Thyroid gland (tissue), 4 donors: ENCODE measurements at places on chromosomes 6 and 20. TPM values are rescaled to one million over a fixed set of nuclear protein-coding genes. Genes with fewer than 3 reads are reported as not detected.

DNA sequence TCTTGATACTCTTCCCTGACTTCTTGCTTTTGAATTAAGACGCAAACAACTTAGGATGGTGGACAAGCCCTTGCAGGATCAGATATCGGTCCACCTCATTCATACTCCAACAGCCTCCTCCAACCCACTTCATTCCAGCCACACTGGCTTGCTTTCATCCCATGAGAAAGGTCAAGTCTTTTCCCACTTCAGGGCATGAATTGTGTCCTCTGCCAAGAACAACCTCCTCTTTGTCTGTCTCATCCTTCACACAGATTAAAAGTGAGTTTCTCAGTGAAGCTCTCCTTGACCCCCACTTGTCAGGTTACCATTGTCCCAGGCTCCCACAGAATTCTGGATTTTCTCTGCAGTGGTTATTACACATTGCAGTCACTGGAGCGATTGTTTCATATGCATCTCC is 91.8 kb upstream of the TGM3 start:
- no peak for DNase-seq
- no peak overlapping the region for H3K27ac ChIP-seq
- H3K27me3 ChIP-seq = no peaks in the 10 kb centered on the region
- no peaks in the 10 kb centered on the region for H3K4me1 ChIP-seq

Gene REM1
- 0.54 TPM for total RNA-seq

DNA sequence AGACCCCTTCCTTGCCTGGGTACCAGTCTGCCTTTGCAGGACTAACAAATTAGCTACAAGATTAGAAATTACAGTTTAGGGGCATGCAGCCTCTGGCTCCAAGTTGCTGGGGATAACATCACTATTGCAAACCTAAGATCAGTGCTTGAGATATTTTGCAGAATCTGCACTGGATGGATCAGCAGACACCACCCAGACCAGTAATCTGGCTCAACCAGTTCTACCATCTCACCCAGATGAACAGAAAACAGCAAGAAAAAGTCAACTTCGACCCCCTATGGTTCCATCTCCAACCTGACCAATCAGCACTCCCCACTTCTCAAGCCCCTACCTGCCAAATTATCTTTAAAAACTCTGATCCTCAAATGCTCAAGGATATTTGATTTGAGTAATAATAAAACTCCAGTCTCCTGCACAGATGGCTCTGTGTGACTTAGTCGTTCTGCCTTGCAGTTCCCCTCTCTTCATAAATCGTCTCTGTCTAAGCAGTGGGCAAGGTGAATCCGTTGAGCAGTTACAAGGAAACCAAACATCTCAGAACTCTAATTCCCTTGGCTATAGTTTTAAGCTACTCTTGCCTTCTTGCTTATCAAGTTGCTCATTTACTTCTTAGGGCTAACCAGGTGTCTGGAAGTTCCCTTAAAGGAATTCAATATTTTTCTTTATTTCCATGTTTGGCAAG is 16.1 kb upstream of the LMBRD1 start:
- no peaks in the 10 kb centered on the region for H3K27me3 ChIP-seq
- no peak overlapping the region for H3K4me3 ChIP-seq
- no peaks in the 10 kb centered on the region for H3K36me3 ChIP-seq

GRCh38 chr6:34094474-34095135 is 51.3 kb downstream of the GRM4 start:
- peak; percentile 86 for DNase-seq
- no peaks in the 10 kb centered on the region for H3K36me3 ChIP-seq
- H3K4me3 ChIP-seq = no peak overlapping the region
- H3K27me3 ChIP-seq = no peaks in the 10 kb centered on the region
- peaks cover 31% of the 10 kb centered on the region for H3K4me1 ChIP-seq

DNA sequence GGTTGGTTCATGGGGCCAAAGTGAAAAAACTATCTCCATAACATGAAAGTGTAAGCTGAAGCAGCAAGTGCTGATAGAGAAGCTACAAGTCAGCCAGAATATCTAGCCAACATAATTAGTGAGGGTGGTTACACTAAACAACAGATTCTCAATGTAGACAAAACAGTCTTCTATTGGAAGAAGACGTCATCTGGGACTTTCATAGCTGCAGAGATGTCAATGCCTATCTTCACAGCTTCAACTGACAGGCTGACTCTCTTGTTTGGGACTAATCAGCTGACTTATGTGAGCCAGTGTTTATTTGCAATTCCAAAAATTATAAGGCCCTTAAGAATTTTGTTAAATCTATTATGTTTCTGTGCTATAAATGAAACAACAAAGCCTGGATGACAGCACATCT is 63.2 kb downstream of the GMDS start:
- H3K36me3 ChIP-seq = no peaks in the 10 kb centered on the region
- no peak for DNase-seq
- H3K4me1 ChIP-seq = no peaks in the 10 kb centered on the region

DNA sequence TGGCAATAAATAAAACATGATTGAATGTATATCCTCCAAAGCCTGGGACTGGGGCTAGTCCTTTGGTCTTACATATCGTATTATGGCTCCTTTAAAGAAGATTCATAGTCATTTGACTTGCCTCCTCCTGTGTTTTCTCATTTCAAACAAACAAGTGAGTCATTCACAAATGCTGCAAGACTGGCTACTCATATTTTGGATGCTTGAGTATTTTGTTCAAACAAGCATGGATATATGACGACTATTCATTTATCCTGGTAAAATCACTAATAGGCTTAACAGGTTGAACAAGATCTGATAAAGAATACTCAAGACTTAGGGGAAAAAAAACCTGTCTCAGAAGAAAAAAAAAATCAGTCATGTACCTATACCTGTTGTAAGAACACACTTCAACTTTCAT is 111.1 kb upstream of the CCDC28A start:
- H3K4me1 ChIP-seq = no peaks in the 10 kb centered on the region
- no peak overlapping the region for H3K27ac ChIP-seq
- DNase-seq = no peak
- H3K27me3 ChIP-seq = no peaks in the 10 kb centered on the region

GRCh38 chr6:36399970-36400369 is 12.5 kb upstream of the ETV7 start:
- no peaks in the 10 kb centered on the region for H3K36me3 ChIP-seq
- no peaks in the 10 kb centered on the region for H3K4me1 ChIP-seq
- H3K4me3 ChIP-seq = no peak overlapping the region

Gene RIMS1
- total RNA-seq = 0.54 TPM

GRCh38 chr6:75149240-75149639 is 56.6 kb downstream of the COL12A1 start:
- no peaks in the 10 kb centered on the region for H3K27me3 ChIP-seq
- H3K4me3 ChIP-seq = no peak overlapping the region
- DNase-seq = no peak
- H3K27ac ChIP-seq = no peak overlapping the region
- H3K36me3 ChIP-seq = no peaks in the 10 kb centered on the region

GRCh38 chr20:8515810-8516435 is 383.9 kb downstream of the PLCB1 start:
- no peaks in the 10 kb centered on the region for H3K36me3 ChIP-seq
- peaks cover 4% of the 10 kb centered on the region for H3K4me1 ChIP-seq
- DNase-seq = peak; percentile 44
- no peak overlapping the region for H3K27ac ChIP-seq

DNA sequence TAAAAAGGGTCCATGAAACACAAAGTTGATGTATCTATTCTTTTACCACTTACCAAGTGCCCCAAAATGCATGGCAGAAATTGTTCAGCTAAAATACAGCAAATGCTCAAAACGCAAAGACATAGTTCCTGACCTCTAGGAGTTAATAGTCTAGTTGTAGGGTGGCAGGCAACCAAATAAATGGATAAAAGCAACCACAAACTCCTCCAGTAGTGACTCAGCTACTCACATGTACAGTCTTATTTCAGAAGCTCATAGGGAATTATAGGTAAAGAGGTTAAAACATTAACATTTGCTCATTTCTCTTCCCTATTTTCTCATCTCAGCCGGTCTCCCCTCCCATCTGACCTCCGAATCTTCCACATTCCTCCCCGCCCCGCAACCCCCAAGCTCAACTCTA is 143.9 kb upstream of the INSM1 start:
- H3K27ac ChIP-seq = no peak overlapping the region
- H3K4me1 ChIP-seq = no peaks in the 10 kb centered on the region
- no peaks in the 10 kb centered on the region for H3K27me3 ChIP-seq
- H3K4me3 ChIP-seq = no peak overlapping the region

- no peaks in the 10 kb centered on the region for H3K4me1 ChIP-seq
- no peak overlapping the region for H3K4me3 ChIP-seq
- H3K36me3 ChIP-seq = no peaks in the 10 kb centered on the region
- H3K27ac ChIP-seq = no peak overlapping the region
- DNase-seq = no peak
- H3K27me3 ChIP-seq = no peaks in the 10 kb centered on the region
Observed at GRCh38 chr20:58762120-58762519, 69.5 kb downstream of the NPEPL1 start.

DNA sequence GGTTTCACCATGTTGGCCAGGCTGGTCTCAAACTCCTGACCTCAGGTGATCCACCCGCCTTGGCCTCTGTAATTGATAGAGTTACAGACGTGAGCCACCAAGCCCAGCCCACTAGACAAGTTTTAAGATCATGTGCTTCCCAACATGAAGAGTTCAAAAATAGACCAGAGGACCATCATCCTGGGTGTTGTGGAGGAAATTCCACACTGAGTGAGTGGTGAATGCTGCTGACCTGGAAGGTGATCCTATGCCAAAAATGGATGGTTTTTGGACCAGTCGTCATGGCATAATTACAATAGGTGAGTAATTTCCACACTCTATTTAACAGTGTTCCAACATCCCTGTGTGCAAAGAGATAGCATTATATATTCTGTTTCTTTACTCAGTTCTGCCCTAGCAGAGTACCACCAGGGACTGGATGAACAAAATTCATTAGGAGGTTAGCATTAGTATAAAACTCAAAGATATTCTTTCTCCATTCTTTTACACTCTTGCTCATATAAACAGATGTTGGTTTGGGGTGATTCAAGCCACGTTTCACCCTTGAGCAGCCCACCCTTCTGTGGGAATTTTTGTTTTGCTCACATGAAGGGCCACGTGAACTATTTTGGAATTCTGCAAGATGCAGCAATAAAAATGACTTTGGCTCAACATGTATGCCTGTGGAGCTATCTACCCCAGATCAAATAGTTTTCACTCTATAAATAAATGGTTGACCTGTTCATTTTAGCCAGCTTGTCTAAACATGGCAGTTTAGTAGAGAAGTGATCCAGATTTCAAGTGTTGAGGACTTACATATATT is 206.2 kb upstream of the TCF21 start:
- H3K27me3 ChIP-seq = no peaks in the 10 kb centered on the region
- no peaks in the 10 kb centered on the region for H3K4me1 ChIP-seq
- DNase-seq = no peak

Gene TSPO2
- total RNA-seq = not detected

DNA sequence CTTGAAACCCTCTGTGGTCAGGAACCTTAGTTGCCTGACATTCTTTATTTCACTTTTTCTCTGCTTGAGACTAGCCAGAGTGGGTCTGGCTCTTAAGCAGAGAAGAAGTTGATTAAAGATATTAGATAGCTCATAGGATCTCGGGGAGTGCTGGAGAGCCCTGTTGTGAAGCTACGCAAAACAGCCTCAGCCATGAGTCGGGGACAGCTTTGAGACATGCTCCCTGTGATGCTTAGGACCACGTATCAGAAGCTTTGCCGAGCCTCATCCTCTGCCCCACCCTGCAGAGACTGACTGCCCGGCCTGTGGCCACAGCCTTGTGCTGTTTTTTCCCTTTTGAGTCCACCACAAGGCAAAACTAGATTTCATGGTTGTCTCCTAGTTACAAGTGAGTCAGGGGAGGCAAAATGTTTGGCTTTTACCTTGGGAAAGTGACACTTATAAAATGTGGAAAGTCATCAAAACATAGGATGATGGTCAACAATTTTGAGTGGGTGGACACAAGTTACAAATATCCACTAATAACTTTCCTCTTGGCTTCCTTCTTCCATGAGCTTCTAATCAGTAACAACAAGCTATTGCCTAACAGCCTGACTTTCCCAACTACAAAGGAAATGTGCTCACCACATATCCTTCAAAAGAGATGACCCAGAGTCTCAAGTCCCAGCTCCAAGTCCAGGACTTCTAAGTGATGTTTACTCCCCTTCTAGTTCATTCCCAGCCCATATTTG is 108.4 kb downstream of the JAG1 start:
- no peak for DNase-seq
- no peak overlapping the region for H3K4me3 ChIP-seq
- no peaks in the 10 kb centered on the region for H3K36me3 ChIP-seq
- H3K27ac ChIP-seq = peak overlapping the region; percentile 45
- peaks cover 8% of the 10 kb centered on the region for H3K4me1 ChIP-seq

GRCh38 chr6:15366003-15366535 is 120.2 kb downstream of the JARID2 start:
- no peak overlapping the region for H3K27ac ChIP-seq
- DNase-seq = no peak
- no peaks in the 10 kb centered on the region for H3K27me3 ChIP-seq

GRCh38 chr6:72504406-72504805 is 117.5 kb upstream of the KCNQ5 start:
- no peak for DNase-seq
- no peak overlapping the region for H3K27ac ChIP-seq
- H3K36me3 ChIP-seq = no peaks in the 10 kb centered on the region
- H3K4me1 ChIP-seq = no peaks in the 10 kb centered on the region
- no peaks in the 10 kb centered on the region for H3K27me3 ChIP-seq

DNA sequence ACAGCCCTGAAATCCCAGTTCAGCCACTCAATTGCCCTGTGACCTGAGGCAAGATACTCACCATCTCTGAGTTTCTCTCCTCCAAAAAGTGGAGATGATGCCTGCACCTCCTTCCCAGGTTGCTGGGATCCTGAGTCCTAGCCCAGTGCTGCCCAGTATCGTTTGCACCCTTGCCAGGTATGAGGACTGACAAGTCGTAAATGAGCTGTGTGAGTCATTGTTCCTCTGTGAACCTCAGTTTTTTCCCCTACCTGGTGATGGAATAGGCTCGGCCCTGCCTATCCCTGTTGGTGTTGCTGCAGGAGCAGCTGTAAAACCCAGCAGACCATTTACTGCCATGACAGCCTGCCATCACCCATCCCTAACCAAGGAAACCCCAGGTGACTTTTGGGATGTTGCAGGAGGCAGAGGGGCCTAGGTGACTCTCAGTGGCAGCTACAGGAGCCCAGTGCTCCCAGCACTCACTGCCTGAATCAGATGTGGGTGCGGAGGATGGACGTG is 229.3 kb downstream of the SYNDIG1 start:
- H3K27me3 ChIP-seq = no peaks in the 10 kb centered on the region
- no peak for DNase-seq
- H3K4me3 ChIP-seq = no peak overlapping the region
- H3K36me3 ChIP-seq = no peaks in the 10 kb centered on the region
- H3K4me1 ChIP-seq = peaks cover 13% of the 10 kb centered on the region

- no peak for DNase-seq
- H3K27me3 ChIP-seq = no peaks in the 10 kb centered on the region
- no peak overlapping the region for H3K27ac ChIP-seq
- H3K4me3 ChIP-seq = no peak overlapping the region
- no peaks in the 10 kb centered on the region for H3K36me3 ChIP-seq
Observed at GRCh38 chr6:273551-274058, 18.7 kb upstream of the DUSP22 start.

DNA sequence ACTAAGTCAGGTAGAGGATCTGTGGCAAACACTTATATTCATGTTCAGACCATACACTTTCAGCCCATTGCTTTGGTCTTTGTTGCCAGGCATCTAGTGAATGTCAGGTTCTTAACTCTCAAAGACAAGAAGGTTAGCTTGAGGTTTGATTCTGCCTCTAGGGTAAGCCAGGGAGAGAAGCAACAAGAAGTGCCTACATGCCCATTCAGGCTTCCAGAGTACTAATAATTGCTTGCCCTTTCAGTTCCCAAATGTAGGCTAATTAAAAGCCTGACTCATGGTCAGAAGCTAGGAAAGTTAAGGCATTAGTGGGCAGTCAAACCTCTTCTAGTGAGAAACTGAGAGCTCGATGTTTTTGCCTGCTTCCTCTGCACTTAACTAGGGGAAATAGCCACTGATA is 492.4 kb downstream of the PKHD1 start:
- no peak overlapping the region for H3K27ac ChIP-seq
- no peaks in the 10 kb centered on the region for H3K36me3 ChIP-seq
